ENCODE measurements at places on chromosomes 16 and 17. TPM values are rescaled to one million over a fixed set of nuclear protein-coding genes. Genes with fewer than 3 reads are reported as not detected.

DNA sequence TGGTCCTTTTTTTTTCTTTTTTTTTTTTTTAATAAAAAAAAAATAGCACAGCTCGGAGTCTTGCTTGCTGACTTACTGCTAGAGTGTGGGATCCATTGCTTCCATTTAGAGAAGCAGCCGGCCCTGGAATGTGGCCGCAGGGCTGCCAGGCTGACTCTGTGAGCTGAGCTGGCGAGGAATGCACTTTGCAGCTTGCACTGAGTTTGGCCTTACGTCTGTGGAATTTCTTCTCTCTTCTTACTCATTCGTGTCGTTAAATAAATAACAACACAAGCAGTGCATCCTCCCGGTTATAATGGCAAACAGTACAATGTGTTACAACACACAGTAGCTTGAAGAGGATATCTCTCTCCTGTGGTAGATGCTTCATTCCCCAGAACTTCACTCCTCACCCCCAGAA lies 69.2 kb downstream of the PRKCB start:
- peak; percentile 2 for DNase-seq
- H3K36me3 ChIP-seq = no peaks in the 10 kb centered on the region
- H3K27me3 ChIP-seq = no peaks in the 10 kb centered on the region
- no peaks in the 10 kb centered on the region for H3K4me1 ChIP-seq
- H3K4me3 ChIP-seq = no peak overlapping the region
- no peak overlapping the region for H3K27ac ChIP-seq

DNA sequence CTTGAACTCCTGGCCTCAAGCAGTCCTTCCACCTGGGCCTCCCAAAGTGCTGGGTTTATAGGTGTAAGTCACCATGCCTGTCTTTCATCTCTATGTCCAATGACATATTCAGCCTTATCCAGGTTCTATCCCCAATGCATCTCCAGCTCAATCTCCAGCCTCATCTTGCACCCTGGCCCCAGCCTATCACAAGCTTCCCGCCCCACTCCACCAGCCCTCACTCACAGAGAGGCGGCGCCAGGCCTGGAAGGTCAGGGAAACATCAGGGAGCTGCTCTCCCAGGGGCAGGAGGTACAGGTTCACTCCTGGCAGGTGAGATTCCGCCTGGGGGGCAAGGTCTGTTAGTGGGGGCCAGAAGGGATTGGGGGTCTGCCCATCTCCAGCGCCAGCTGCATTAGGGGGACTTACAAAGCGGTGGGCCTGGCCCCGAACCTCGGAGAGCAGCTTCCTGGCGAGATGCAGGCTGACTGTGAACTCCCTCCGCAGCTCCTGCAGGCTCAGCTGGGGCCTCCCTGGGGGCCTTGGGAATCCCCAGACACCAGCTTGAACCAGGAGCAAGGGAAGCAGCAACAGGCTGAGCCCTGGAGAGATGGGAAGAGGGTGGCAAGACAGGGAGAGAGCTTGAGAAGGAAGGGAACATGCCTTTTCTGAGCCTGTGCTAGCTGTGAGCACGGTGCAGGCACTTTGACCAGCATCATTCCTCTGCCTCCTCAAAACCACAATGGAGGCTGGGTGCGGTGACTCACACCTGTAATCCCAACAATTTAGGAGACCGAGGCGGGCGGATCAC lies 3.0 kb downstream of the IL27 start:
- peaks cover 11% of the 10 kb centered on the region for H3K4me1 ChIP-seq
- H3K27ac ChIP-seq = no peak overlapping the region
- no peaks in the 10 kb centered on the region for H3K27me3 ChIP-seq

DNA sequence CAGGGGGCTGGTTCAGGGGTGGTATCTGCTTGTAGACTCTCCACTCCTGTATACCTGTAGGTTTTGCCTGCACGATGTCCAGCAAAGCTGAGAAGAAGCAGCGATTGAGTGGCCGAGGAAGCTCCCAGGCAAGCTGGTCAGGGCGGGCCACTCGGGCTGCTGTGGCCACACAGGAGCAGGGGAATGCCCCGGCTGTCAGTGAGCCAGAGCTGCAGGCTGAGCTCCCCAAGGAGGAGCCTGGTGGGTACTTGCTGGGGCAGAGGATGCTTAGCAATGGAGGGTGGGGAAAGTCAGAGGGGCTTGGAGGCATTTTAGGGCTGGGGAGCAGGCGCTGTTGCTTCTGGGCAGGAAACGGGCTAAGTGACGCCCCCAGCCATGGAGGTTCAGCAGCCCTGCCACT lies 2.1 kb downstream of the DNAH2 start:
- no peaks in the 10 kb centered on the region for H3K36me3 ChIP-seq
- no peaks in the 10 kb centered on the region for H3K4me1 ChIP-seq
- H3K27ac ChIP-seq = no peak overlapping the region
- no peak overlapping the region for H3K4me3 ChIP-seq
- no peak for DNase-seq
- H3K27me3 ChIP-seq = no peaks in the 10 kb centered on the region

Gene TP53TG3D
- total RNA-seq = not detected

Gene KCNG4
- not detected for total RNA-seq

Gene RTN4RL1
- total RNA-seq = 0.54 TPM

Gene SLC12A3
- 0.73 TPM for total RNA-seq

Gene TM4SF5
- total RNA-seq = 9.9 TPM

Gene AOC2
- total RNA-seq = 4.2 TPM
